ENCODE measurements at places on chromosomes 1 and 21. TPM values are rescaled to one million over a fixed set of nuclear protein-coding genes. Genes with fewer than 3 reads are reported as not detected.

Gene TOR1AIP2
- total RNA-seq, result 76.2 TPM

Gene FCRLB
- total RNA-seq, result 0.40 TPM

Gene BTBD8
- 2.4 TPM for total RNA-seq

Gene ARHGEF10L
- total RNA-seq, result 20.4 TPM

Gene PTPRF
- total RNA-seq, result 125 TPM

Gene LRRC39
- 1.3 TPM for total RNA-seq

Gene KCNE1
- 0.68 TPM for total RNA-seq

Gene PGLYRP4
- total RNA-seq, result not detected

Gene MAP1LC3C
- 1.1 TPM for total RNA-seq

Gene PTPN7
- not detected for total RNA-seq

Gene PLEKHG5
- 31.7 TPM for total RNA-seq

Gene AVPR1B
- not detected for total RNA-seq

Gene RHD
- total RNA-seq, result 0.07 TPM

Gene EVI5
- total RNA-seq, result 24.7 TPM

Gene MXRA8
- 5.8 TPM for total RNA-seq

Gene RBP7
- not detected for total RNA-seq

Gene SLAMF1
- not detected for total RNA-seq

Gene PLA2G5
- not detected for total RNA-seq

Gene RGS8
- total RNA-seq, result 1.8 TPM

Gene ASPM
- total RNA-seq, result 57.6 TPM

Gene IRF6
- not detected for total RNA-seq

Gene FCMR
- not detected for total RNA-seq

Gene FMN2
- 13.2 TPM for total RNA-seq

Gene IGSF9
- total RNA-seq, result 24.5 TPM

Gene PLA2G2F
- not detected for total RNA-seq

Gene PCP4
- total RNA-seq, result 0.45 TPM

Gene MAEL
- 0.20 TPM for total RNA-seq

Gene CYP4B1
- not detected for total RNA-seq

Gene ATP1A4
- total RNA-seq, result 0.35 TPM

Data from neural crest cell (in vitro differentiated cells).